NCI-H524 (cell line): ENCODE measurements at places on chromosomes 5 and 9.

DNA sequence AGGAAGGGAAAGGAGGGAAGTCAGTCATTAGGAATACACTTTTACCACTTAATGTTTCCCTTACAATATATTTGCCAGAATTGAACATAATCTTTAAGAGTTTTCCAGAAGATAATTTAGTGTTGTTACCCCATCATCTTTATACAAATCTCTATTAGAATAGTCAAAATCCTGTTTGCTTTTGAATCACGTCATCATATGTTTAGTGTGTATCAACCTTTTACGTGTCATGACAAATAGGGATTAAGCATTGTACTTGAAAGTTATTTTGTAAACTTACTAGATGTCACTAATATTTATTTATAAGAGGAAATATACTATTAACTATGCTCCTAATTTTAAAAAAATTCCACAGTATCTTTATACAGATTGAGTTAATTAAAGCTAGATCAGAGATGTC, 1899.5 kb downstream of the MAT2B start:
- DNase-seq = no peak

DNA sequence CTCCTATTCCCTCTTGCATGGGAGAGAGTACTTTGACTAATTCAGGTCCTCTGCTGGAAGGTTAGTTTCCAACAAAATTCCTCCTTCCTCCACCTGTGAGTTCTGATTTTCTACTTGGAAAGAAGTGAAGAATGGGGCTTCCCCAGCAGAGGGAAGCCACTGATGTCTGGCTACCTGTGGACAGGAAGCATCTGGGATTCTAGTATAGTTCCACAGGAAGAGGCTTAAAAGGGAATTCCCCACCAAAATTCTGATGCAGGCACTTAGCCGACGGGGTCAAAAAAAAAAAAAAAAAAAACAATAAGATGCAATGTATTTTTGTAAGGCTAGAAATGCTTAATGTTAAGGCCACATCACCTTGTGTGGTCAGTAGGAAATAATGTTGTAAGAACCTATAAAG, 33.4 kb downstream of the PCDHGC5 start:
- DNase-seq = no peak

- DNase-seq = no peak
Observed at GRCh38 chr5:170985486-170985885, 123.7 kb downstream of the RANBP17 start.

DNA sequence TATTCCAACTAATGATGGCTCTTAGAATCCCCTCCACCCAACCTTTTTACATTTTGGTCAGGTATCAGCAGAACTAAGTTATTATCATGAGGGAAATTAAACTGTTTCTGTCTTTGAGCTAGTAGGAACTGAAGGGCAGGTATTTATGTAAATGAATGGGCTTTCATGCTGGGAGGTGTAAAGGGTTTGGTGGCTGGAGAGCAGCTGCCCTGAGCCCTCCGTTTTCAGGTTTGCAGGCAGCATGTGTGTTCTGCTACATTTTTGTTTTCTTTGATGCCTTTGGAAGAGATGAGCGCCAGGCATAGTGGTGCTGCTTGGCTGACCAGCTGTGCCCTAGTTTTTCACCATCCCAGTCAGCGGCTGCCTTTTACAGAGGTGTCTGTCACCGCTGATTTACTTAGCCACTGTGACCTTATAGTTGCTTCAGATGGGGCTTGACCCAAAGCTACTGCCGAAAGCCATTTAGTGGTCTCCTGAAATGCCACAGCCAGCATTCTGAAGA, 231.9 kb downstream of the MAST4 start:
- DNase-seq = no peak

GRCh38 chr5:132826424-132827082, 3.9 kb downstream of the SHROOM1 start:
- DNase-seq = no peak

GRCh38 chr5:24510523-24510988, 134.2 kb downstream of the CDH10 start:
- DNase-seq = peak; percentile 20

DNA sequence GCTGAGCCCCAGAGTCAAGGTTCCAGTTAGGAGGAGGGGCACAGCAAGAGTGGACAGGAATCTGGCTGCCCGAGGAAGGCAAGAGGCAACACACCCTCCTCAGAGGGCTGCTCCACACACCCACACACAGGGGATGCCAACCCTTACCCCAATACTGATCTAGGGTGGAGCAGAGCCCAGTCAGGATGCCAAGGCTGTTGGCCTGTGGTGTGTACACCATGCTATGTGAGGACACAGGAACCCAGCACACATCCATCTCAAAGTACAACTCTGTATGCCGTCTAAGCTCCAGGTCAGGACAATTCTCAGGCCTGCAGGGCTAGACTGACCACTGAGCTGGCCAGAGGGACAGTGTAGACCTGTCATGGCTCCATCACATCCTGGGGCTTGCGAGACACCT, 2.6 kb downstream of the SEPTIN8 start:
- DNase-seq = no peak

DNA sequence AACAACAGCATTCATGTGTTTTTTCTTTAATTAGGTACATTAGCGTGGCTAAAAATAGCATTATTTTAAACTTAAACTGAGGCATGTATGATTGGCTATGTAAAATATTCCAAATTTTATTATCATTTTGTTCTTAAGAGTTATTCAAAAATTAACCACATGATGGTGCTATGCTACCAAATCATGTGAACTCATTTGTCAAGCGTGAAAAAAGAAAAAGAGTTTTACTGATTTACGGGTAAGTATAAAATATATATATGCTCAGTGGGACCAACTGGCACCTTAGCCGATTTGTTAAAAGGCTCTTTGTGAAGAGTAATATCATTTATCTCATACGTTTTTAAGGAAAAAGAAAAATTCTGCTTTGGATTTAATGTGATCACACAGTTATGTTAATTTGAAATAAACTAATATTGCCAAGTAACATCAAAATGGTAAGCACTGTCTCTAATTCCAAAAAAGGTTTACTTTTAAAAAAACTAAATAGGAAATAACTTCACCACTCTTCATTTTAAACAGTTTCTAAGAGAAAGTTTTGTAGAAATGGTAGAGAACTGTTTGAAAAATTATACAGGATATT, 1042.3 kb downstream of the CDH12 start:
- no peak for DNase-seq

DNA sequence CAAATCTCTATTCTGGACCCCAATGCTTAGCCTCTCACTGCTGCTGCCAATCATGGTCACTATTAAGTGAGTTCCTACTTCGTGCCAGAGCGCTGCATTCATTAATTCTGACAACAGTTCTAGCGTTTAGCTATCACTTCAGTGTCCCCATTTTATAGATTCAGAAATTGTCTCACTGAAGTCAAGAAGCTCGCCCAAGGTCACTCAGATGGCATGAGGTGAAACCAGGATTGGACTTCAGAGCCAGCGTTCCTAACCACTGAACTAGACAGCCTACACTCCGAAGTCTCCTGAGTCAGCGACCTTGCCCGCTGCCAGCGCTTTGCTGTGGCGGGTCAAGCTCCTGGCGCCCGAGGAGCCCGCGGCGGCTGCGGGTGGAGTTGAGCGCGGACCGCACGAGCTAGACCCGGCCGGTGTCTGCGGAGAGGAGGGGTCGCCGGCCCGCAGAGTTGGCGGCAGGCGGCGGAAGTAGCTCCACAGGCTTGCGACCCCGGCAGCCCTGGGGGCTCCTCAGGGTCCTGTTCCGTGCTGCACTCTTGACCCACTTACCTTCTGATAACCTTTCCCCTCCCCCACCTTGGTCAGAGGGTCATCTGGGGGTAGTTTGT, 2.1 kb upstream of the GABRB2 start:
- peak; percentile 41 for DNase-seq

DNA sequence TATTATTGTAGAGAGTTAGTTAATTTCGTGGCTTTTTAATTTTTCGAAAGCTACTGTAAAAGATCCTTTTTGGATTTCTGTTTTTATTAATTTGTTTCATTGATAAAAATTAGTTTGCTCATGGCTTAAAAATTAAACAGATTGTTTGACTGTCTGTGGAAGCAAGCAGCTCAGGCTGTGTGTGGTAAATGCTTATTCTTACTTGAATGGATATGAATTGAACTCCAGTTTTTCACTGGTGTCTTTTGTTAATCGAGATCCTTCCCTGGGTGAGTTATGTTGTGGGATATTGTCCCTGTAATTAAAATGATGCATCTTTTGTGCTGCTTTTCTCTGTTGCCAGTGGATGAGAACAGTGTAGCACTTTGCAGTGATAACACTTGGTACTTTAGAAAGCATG, 75.3 kb downstream of the PIK3R1 start:
- DNase-seq = no peak

DNA sequence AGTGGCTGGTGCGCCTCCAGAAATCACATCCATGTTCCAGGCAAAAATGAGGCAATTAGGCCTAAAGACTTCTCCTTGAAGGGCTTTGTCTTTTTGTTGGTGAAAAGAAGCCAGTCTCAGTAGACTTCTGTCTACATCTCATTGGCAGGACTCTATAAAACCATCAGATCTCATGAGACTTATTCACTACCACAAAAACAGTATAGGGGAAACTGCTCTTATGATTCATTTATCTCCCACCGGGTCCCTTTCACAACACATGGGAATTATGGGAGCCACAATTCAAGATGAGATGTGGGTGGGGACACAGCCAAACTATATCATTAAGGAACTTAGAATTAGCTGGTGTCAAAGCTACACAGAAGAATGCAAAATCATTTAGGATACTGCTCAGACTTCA, 77.7 kb upstream of the SNX2 start:
- no peak for DNase-seq

- no peak for DNase-seq
Observed at GRCh38 chr5:16502866-16503265, 37.3 kb upstream of the ZNF622 start.

DNA sequence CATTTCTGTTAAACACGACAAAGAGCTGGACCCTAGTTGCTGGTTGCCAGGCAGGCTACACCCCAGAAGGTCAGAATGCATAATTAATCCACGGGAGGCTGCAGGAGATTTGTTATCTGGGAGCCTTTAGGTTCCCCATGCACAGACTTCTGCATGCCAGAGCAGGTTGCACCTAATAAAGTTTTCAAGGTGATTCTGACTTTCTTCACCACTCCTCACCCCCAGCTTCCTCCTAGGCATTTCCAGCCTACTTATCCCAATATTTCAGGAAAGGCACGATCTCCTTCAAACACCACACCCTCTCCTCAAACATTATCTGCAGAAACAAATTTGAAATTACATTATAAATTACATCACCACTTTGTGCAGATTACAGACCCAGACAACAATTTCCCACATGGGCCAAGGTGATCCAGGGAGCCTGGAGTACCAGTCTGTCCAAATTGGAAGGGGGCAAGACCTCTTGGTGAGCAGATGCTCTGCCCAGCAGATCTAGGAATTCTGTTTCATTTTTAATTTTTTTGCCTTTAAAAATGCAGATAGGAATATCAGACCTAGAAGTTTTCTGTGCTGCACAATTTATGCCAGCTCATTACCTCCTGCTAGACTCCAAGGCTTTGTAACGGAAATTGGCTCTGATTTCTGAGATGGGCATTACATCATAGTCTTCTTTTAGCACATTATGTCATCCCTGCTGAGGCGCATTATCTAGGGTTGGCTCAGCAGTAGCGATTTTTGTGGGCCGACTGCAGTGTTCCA, 363.4 kb upstream of the SLC30A5 start:
- no peak for DNase-seq

GRCh38 chr5:51479840-51480239, 96.6 kb downstream of the ISL1 start:
- no peak for DNase-seq

GRCh38 chr5:64869419-64869818, 100.7 kb downstream of the CWC27 start:
- DNase-seq = no peak

DNA sequence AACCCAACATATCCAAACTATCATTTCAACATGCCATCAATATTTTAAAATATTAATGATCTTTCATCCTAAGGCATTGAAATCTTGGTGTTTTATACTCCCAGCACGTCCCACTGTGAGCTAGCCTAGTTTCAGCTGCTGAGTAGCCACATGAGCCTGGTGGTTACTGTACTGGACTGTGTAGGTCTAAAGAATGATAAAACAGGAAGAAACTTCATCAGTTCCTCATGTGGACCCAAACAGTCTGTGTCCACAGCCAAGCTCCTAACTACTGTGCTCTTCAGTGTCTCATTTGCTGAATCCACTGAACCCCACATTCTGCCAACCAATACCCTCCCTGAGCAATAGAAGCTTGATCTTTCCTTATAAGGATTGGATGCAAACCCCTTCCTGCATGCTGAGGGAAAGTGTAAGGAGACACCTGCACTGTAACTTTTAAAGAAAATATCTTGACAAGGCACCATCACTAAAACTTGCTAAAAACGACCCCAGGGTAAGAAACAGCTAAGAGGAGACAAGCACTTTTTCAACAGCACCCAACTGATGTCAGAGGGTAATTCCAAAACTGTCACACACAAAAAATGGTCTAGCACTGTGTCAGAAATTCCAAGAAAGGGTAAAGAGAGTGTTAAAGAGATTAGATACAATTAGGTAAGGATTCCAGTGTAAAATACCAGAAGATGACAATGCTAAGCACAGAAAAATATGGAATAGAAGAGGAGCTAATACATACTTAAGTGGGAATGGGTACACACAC, 126.9 kb downstream of the SPOCK1 start:
- DNase-seq = no peak

DNA sequence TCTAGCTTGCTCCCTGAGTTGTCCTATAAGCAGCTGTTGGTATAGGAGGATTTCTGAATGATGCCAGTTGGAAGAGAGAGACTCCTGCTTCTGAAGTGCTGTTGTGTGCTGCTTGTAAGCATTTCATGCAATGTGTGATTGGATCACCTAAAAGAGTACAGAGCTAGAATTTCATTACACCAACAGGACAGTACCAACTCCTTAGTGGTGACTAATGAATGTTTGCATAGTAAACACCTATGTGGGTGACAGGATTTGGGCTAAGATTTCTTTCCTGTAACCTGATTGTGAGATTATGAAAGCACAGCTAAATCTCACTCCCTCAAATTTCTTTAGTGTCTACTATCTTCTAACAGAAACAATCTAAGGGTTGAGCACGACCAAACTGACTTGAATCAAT, 67.0 kb downstream of the GCNT1 start:
- DNase-seq = no peak

GRCh38 chr5:62707563-62707962, 128.9 kb downstream of the LRRC70 start:
- no peak for DNase-seq

DNA sequence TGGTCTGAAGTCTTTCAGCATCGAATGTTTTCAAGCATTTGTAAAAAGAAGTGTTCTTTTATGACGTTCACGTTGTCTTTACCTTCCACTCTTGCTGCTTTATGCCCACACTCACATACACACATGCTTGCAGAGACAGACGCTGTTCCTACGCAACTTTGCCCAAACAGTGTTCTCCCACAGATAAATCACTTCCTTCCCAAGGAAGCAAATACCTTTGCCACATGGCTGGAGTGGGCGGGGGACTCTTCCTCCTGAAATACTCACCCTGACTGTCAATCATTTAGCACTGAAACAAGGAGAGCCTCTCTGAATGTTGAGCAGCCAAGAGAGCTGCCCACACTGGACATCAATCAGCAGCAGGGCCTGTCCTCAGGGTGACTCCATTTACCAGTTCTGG, 22.4 kb upstream of the ASTN2 start:
- DNase-seq = no peak

GRCh38 chr5:176519810-176520720, 17.1 kb downstream of the RNF44 start:
- no peak for DNase-seq

GRCh38 chr5:143355710-143356109, 47.8 kb downstream of the NR3C1 start:
- peak; percentile 28 for DNase-seq

- no peak for DNase-seq
Observed at GRCh38 chr9:101592788-101593187, 2.0 kb downstream of the PPP3R2 start.

GRCh38 chr9:127092041-127092608, 30.3 kb downstream of the ANGPTL2 start:
- no peak for DNase-seq
